ENCODE measurements at places on chromosomes 1 and 21.
A peak's percentile ranks its signal among the peaks of the same experiment; 100 is the strongest.

DNA sequence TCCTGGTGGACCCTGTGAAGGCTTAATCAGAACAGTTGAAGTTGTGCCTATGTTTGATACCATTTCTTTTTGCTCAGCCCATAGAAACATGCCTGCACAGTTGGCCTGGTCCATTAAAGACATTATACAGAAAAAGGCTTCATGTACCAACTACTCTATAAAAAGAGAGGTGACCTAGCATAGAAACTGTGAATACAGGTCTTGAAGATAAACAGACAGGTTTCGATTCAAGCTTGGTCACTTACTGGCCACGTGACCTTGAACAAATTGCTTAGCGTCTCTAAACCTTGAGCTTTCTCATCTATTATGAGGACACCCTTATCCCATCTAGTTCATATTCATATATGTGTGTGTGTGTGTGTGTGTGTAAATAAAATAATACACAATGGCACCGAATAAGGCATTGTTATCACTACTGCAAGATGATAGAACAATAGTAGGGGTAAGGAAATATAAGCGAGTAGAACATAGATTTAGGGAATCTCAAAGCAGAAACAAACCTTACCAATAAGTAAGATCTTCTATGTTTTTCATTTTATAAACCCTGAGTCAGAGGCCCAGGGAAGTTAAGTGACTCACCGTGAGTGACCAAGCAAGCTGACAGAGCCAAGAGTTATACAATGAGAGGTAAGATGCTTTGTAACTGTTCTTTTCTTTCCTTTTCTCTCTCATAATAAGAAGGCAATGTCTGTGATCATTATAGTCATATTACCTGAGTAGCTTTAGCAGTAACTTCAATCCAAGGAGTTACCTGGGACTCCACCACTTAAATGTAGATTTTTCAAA, 476.8 kb upstream of the DEPDC1 start:
- no peak for DNase-seq

DNA sequence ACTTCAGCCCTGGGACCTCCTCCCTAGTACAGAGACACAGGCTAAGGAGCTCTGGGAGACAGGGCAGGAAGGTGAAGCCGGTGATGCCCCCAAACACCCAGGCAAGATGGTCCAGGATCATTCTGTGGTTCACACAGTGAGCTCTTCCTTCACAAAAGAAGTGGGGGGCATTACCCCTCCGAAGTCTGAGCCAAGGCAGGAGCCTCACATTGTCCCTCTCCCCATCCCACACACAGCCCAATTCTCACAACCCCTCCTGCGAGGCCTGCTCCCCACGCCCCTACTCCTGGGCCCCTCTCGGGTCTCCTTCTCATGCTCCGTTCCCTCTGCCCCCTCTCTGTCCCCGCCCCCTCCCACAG, 10.7 kb downstream of the MEF2D start:
- no peak for DNase-seq

DNA sequence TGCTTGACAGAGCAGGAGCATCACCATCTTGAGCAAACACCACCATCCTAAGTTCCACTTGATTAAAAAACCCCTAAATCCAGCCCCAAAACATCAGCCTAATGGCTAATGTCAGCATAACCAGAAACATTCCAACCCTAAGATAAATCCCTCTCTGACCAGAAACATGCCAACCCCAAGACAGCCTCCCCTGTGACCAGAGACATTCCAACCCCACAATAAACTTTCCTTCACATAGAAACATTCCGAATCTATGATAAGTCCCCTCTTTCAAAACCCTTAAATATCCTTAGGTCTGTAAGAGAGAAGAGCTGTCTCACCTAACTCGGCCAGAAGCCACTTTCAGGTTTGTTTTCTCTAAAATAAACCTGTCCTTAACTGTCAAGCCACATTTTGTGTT, 17.4 kb upstream of the SLC2A5 start:
- no peak for DNase-seq

DNA sequence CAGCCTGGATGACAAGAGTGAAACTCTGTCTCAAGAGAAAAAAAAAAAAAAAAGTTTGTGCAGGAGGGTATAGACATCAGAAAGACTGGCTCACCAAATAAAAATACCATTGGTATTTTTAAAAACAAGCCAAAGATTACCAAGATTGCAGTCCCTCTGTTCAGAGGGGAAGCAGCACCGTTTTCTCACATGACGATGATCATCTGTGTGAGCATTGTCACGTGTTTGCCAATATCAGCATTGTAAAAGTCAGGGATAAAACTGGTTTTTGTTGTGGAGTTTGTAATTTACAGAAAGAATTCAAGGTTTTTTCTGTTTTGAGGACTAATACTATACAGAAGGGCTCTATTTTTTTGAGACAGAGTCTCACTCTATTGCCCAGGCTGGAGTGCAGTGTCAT, 26.5 kb downstream of the ZNF362 start:
- DNase-seq, result no peak

DNA sequence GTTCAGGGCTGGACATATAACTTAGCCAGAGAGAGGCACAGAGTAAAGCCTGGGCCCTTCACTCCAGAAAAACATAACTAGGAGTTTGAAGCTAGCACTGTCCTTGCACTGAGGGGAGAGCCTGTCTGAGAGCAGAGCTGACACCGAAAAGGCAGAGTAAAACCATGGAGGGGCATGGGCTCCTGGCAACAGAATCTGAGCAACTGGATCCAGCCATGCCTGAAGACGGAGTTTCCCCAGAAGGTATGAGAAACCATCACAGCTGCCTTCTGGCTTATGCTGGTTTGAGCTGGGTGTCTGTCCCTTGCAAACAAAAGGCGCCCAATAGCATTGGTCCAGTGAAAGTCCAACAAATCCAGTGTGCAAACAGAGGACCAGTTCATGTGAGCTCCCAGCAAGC, 137.5 kb downstream of the NPHP4 start:
- DNase-seq, result no peak

DNA sequence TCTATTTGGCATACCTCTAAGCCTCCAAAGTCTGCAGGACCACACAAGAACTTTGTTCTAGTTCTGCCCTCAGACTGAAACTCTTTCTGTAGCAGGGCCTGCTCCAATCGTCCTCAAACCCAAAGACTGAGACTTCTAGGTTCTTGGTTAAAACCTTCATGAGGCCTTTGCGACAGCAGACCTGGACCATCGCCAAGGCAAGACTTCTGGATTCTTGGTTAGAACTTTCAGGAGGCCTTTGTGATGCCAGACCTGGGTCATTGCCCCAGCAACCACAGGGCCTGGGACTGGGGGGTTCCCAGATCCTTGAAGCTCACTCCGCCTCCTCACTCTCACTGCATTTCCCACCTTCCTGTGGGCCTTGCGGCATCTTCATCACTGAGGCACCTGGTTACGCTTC, at the start of gene ATP1A4:
TSS of gene ATP1A4 (plus strand) at position 301 of the 400 bp plus-strand sequence. CDS start 438 bp downstream, outside the sequence.
- no peak for DNase-seq

DNA sequence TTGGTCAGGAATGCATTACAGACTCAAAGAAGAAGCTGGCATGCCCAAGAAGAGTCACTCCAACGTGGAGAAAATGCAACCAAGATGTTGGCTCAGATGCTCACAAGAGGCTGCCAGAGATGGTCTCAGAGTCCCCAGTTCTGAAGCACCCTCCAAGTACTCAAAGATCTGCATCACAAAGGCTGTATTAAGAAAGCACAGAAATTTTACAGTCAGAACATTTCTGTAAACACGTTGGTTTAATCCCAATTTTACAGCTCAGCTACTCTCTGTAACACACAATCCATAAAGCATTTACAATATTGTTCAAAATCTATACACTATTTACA, 69.4 kb downstream of the CDC7 start:
- no peak for DNase-seq

GRCh38 chr21:37473491-37473890, 106.9 kb downstream of the DYRK1A start:
- no peak for DNase-seq

DNA sequence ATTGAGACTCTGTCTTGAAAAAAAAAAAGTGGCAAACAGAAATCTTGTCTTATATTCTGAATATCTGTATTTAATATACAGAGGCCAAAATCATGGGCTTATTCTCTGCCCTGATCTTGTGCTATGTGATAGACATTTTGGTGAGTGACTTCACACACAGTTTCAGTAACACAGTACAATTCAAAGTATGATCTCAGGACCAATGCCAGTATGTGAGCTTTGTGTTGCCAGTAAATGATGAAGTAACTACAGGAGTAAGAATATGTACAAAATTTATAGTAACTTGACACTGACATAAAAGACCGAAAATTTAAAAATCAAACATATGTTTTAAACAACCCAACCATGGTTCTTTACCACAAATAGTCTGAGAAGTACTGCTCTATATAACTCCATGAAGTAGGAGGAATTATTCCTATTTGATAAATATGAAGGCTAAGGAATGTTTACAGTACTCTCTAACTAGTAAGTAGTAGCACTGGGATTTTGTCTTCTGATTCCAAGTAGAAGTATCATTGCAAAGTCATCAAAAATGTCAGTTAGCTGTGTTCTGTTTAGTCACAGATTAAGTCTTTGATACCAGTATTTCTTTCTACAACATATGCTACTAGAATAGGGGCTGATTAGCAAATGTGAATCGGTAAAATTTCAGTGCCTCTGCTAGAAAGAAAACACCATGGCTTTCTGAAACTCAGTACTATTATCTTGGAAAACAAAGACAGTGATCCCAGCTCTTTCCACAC, 25.3 kb downstream of the DPH5 start:
- no peak for DNase-seq

DNA sequence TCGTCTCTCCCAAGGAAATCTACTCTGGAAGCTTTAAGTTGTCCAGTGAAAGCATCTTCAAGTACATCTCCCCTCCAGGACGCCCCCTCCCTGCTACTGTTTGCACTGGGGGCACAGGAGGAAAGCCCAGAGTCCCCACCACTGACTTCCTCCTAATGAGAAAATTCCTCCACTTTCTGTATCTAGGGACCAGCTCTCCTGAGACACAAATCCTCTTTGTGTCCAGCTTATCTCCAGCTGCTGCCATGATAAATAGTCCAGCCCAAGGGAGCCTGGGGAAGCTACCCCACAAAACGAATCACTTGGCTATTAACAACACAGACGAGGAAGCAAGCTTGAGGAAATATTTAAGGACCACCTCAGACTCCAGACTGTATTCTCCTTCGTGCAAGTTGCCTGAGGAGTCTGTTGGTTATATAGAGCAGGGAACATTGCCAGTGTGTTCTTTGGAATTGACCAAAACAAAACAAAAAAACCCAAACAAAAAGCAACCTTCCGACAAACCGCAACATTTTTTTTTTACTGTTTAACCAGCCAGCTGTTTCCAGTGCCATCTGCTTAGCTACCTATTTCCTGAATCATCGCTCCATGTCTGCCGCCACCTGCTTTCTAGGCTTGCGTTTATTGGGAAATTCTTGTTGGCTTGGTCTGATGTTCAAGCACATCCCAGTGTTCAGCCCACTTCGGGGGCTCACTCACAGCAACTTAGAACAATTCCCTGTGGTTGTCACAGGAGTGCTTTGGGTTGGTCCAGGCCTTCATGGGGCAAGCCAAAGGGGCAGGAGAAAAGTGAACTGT, 7.7 kb downstream of the C1orf226 start:
- DNase-seq, result no peak

GRCh38 chr1:162168261-162168660, 98.8 kb downstream of the NOS1AP start:
- no peak for DNase-seq

DNA sequence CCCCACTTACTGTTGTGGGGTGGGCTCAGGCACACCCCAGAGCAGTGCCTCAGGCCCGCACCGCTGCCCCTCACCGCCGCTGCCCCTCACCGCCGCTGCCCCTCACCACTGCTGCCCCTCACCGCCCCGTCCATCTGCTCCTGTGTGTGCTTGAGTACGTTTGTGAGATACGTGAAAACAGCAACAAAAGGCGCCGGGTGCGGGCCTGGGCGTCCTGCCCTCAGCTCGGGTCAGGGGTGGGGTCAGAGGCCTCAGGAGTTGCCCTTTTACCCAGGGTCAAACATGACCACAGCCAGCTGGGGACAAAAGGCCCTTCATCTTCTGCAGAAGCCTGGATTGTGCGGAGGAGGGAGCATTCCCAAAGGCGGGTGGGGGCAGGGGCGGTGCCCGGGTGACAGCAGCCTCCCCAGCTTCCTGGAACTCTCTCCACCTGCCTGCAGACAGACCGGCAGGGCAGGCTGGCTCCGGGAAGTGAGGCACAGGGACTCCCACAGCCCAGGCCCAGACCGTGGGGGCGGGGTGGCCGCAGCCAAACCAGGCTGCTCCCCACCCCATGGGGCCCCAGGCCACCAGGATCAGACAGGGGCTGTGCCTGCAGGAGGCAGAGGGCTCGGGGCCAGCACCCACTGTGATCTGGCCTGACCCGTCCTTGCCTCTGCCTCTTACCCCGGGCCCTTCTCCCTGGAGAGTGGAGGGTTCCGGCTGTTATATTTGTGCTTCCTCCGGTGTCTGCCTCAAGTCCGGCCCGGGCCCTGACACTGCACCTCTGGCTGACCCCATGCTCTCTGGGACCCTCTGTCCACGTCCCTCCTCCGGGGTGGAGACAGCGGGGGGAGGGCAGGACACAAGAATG, 2.3 kb upstream of the VWA1 start:
- DNase-seq, result peak; percentile 82

DNA sequence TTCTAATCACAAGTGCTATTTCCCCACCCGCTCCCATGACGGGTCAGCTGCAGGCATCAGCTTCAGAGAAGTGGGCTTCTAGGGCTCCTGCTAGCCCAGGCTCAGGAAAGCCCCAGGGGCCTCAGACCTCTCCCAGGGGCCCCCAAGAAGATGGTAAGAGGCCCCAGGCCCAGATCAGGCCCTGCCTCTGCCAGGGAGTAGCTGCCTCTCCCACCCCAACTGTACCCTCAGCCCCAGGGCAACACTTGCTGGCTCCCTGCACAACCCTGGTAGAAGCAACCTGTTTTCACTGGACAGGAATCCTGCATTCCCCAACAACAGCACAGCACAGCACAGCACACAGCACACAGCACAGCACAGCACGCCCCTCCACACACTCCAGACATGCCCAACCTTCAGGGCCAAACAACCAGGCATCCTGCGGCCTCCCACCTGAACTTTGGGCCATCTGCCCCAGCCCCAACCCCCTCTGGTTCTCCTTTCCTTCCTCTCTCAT, 6.5 kb downstream of the BLACAT1 start:
- DNase-seq, result no peak

DNA sequence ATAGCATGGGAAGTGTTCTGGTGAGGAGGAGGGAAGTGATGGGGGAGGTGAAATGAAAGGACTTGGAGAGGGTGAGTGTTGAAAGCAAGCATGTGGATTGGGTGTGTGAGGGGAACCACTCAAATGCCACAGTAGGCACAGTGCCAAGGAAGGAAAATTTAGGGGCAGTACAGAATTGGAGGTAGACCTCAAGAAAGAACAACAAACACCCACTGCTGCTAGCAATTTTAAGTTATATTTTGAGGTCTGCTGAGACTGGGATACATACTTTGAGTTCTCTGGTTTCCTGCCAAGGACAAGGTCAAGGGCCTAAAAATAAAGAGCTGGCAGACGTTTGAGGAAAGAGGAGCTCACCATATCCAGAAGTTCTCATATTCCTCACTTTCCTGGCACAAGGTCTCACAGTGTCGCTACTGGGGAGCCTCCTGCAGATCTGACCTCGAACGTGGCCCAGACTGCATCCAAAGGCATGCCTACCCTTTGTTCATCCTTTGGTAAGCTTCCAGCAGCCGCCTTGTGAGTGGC, 104.0 kb downstream of the BRINP2 start:
- DNase-seq, result no peak

GRCh38 chr1:36609241-36610027, 126.7 kb upstream of the CSF3R start:
- peak; percentile 84 for DNase-seq

Measured in H9 (cell line).